Substantia nigra (tissue), 51 donors: ENCODE measurements at places on chromosomes 3 and 15.

- DNase-seq, result no peak
These were observed 3.6 kb downstream of the FOXP1 start for GRCh38 chr3:71579935-71580406.

DNA sequence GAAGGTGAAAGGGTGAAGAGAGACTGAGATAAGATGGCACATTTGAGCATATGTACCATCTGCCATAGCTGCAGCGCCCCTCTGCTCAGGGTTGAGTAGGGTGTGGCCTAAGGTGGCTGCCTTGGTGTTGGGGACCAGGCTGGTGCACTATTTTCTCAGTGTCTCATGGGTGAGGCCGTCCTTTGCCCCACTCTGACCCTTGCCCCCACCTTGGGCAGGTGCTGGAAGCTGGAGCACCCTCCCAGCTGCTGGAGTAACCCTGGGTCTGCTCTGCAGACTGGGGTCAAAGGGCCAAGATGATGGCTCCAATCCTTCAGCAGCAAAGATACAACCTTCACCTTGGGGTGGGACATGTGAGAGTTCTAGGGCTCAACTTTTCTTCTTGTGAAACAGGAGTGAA is 69.2 kb downstream of the DAPK2 start:
- no peak for DNase-seq

- DNase-seq, result no peak
These were observed 181.1 kb downstream of the APBA2 start for GRCh38 chr15:29066838-29067237.

- no peak for DNase-seq
These were observed 38.0 kb downstream of the PIK3CB start for GRCh38 chr3:138796761-138797160.

DNA sequence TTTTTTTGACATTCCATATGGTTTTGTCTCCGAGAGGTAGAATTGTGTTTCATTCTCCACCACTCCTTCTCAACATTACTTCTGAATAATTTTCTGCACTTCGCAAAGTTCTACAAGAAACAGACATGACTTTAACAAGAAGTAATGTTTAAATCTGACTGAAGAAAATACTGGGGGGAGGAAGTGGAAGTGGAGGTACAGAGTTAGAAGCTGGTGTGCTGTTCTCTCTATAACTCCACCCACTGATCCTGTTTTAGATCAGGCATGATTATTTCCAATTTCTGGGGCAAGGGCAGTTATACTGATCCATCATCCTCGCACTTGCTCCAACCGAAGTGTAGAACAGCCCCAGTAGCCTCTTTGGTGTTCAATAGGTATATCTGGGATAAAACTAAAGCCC is 9.2 kb upstream of the MCCC1 start:
- DNase-seq, result no peak

DNA sequence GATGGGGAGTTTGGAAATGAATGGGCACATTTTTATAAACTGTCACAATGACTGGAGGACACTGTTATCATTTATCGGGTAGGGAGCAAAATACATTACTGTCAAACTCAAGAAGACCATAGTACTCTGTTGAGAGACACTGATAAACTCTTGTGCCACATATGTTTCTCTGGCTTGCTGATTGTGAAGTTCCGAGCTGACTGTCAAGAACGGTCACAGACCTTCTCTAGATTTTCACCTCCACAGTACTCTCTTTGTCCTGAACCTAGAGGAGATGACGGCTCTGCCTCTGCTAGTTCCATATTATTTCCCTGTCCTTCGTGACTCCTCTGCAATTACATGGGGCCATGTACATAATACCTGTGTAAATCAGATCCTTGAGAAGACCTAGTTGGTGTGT is 451.9 kb downstream of the LPP start:
- DNase-seq, result no peak

- no peak for DNase-seq
These were observed 1.7 kb downstream of the CLRN1 start for GRCh38 chr3:150970665-150971324.

- DNase-seq, result no peak
These were observed 1256.5 kb downstream of the SI start for GRCh38 chr3:163821841-163822240.

GRCh38 chr3:192906940-192907339 is 10.7 kb downstream of the MB21D2 start:
- DNase-seq, result no peak

GRCh38 chr15:52020221-52021085 is 1.4 kb downstream of the MAPK6 start:
- no peak for DNase-seq

GRCh38 chr3:108164391-108164790 is 57.8 kb downstream of the IFT57 start:
- no peak for DNase-seq

- DNase-seq, result no peak
These were observed 162.6 kb downstream of the KLF13 start for GRCh38 chr15:31489281-31489680.

DNA sequence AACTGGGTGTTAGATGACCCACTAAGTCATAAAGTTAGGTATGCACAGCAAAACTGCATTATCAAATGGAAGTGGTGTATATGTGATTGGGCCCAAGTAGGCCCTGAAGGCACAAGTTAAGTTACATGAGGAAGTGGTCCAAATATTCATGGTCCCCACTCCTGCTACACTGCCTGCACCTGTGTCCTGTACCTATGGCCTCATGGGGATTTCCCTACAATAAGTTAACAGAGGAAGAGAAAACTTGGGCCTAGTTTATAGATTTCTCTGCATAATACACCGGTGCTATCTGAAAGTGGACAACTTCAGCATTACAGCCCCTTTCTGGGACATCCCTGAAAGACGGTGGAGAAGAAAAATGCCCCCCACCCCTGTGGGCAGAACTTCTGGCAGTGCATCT is 41.5 kb downstream of the STRIT1 start:
- DNase-seq, result no peak

DNA sequence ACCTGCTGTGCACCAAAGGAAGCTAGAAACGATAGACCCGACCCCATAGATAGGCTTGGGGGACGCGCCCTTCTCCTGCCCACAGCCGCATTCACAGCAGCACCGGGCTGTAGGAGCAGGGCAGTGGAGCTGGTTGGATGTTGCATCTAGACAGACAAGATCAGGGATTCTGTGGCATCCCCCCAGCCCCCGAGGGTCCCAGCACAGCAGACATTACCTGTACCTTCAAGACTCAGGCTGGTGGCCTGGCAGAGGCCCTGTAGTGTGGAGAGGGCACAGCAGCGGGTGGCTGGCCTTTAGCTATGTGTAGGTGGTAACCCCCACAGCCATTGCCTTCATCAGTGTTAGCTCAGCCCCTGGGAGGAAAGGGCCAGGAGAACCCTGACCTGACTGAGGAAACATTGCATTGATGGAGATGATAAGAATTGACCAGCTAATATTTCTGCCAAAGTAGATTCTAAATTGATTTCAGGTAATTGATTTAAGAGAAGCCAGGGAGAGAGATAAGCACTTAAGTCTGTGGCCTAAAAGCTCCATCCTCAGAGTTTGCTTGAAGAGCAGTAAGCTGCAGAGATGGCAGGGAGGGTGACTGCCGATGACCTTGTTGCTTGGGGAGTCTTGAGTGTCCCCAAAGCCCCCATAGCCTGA is 269.4 kb downstream of the TLE3 start:
- DNase-seq, result no peak

DNA sequence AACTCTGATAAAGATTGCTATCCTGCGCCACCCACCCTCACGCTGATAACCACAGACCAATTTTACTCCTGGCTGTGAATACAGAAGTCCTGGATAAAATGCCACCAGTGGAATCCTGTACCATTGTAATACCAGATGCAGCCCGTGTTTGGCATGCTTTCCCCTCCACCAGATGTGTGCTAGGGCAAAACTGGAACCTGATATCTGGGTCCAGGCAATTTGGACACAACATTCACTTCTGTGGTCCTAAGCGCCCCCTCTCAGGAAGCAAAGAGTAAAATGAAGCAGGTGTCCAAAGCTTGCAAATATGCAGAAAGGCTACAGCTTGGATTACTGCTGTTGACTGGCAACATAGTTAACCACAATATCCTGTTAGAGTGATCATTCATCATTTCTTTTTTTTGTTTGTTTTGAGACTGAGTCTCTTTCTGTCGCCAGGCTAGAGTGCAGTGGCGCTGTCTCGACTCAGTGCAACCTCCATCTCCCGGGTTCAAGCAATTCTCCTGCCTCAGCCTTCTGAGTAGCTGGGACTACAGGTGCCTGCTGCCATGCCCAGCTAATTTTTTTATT is 32.8 kb downstream of the LOXL1 start:
- DNase-seq, result no peak

GRCh38 chr3:150583028-150583427 is 20.1 kb upstream of the SELENOT start:
- no peak for DNase-seq

- no peak for DNase-seq
These were observed at the start of gene NRG4 for GRCh38 chr15:76011627-76012551. Gene NRG4 (minus strand): TSS chr15:76012424. CDS start chr15:76011230, 1,194 bp downstream.
